ENCODE measurements at places on chromosomes 1 and 21.
A peak's percentile ranks its signal among the peaks of the same experiment; 100 is the strongest.

DNA sequence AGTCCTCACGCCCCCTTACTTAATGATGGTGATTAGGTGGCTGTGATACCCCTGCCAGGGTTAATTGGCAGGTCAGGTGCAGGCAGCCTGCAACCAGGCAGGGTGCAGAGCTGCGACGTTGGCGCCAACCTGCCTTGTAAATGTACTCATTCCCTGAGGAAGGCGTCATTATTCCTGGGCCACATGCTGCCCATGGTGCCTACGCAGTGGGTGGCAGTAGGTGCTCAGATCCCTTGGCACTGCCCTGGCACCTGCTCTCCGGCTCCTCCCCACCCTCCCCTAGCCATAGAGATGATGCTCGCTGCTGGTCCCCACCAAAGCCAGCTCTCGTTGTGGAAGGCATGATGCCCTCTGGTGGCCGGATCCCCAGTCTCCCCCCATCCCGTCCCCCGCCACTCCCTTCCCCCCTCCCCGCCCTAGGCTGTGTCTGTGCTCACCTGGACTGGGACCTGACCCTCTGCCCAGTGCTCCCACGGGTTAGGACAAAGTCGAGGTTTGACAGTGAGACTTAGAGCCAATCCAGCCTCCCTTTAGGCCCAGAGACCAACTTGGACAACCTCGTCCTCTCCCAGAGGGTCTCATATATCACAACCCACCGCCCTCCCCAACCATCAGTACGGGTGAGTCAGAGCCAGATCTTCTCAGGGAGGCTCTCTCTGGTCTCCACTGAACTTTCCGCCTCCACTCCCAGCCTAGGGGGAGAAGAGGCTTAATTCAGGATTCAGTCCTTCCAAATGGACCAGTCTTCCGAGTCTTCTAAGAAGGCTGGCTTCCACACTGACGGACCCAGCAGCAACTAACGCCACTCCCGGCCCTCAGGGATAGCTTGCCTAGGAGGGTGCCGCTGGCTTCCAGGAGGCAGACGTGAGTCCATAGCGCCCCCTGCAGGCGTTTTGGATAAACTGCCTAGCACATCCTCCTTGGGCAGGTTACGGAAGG lies 5.7 kb downstream of the KRTCAP2 start:
- peak; percentile 79 for DNase-seq

GRCh38 chr1:58883888-58884482 lies 100.1 kb upstream of the JUN start:
- no peak for DNase-seq

- DNase-seq = no peak
Measured at GRCh38 chr21:43736224-43736883, 17.4 kb downstream of the PDXK start.

DNA sequence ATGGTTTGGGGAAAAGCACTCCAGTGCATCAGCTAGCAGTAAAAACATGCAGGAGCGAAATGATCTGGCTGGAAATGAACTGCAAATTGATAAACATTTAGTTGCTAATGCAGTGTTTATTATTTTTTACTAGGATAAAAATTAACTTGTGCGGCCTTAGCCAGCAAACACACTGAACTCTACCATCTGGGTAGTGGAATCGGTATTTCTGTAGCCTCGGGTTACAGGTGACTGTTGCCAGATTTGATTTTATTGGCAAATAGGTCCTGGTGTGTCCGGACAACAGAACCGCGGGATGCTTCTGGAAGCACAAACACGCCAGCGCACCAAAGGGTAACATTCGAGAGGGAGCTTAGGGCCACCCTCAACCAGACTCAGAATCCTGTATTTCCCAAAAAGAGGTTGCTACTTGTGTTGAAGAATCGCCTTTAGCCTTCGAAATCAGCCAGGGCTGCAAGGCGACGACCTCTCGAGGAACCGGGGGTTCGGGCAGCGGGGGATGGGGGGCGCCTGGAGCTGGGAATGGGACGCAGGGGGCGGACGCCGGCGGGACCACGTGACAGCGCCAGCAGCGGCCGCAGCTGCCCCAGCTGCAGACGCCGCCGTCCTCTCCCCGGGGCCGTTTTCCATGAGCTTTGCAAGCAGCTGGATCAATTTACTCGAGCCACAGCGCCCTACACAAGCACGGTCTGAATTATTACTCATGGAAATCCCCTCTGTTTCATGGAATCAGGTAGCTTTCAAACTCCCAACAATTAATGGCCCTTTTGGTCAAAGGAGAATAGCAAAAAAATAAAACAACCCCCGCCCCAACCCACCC lies 158.8 kb downstream of the TOMM20 start:
- peak; percentile 47 for DNase-seq

DNA sequence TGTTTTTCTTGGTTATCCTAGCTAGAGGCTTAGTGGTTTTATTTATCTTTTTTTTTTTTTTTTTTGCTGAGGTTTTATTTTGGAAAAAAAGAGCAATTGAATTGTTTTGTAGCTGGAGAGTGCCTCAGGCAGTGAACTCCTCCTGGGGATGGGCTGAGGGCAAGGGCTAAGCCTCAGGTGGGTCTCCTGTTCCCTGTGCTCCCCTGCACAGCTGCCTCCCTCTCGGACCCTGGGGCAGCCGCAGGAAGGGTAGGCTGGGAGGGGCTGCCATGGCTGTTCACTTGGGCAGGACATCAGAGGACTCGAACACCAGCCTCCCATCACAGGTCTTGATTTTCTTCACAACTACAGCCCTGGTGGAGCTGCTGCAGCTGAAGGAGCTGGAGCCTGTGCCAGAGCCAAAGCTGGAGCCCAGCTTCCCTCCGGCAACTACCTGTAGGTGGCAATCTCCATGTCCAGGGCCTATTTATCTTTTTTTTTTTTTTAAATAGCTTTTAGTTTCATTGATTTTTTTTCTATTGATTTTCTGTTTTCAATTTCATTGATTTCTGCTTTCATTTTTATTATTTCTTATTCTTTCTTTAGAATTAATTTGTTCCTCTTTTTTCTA lies 28.9 kb downstream of the LEPR start:
- DNase-seq = no peak

DNA sequence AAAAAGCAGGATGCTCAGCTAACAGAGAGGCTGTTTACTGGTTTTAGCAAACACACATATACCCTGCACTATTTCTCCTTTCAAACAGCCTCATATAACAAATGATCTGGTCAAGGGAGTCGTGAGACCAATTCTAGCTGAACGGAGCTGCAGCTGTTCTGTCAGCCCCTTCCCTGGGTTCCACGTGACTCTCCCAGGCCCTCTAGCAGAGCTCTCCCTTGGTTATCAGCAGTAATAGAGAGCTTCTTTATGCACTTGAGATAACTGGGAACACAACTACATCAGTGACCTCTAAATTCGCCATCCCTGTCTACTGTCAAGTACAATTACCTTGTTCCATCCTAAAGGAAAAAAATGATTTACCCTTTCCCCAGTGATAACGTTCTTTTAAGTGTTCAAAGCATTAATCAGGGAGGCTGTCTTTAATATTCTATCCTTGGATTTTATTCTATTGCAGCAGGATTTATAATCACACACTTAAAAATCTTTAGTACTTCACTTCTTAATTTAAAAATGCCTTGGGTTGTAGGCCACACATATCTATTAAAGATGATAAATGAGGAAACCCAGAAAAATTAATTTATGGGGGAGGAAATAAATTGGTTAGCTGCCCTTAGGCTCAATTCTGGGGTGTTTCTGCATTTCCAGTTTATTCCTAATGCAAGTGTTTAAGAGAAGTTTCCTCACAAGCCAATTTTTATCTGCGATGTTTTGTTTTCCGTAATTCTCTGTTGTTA lies 28.2 kb downstream of the PTGER3 start:
- DNase-seq = no peak

GRCh38 chr1:49204720-49205119 lies 428.0 kb upstream of the BEND5 start:
- no peak for DNase-seq

GRCh38 chr1:84736445-84736844 lies 46.2 kb upstream of the SSX2IP start:
- DNase-seq = no peak

DNA sequence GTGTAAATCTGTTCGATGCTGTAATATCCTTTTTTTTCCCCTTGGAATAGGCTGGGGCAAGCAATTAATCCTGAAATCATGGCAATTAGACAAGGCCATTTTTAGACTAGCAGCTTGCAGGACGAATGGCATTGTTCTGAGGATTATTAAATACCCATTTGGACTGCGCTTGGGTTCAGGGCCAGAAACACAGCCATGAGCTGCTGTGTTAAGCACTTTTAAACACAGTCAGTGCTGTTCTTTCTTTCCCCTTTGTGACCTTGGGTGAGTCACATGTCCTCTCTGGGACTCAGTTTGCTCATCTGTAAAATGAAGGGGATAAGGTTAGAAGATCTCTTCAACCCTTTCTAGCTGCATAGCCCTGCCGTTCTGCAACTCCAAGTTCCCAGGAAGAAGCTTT lies 58.6 kb upstream of the C8B start:
- no peak for DNase-seq

DNA sequence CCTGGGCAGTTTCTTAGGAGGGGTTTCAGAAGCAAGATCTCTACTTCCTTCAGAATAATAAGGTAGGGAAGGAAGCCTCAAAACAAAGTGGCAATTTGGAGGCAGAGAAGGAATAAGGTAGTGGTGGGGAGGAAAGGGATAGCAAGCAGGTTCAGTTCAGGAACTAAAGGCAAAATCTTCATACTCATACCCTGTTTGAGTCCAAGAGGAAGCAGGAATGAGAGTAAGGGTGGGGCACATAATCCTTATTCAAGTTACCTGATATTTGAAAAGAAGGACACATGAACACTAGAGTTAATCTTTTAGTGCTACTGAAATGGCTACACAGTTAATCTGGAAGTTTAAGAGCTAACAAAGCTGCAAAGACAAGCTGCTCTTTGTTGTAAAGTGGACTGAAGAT lies 8.4 kb upstream of the RBM8A start:
- DNase-seq = no peak

GRCh38 chr1:65317866-65318653 lies 8.7 kb downstream of the DNAJC6 start:
- no peak for DNase-seq

- no peak for DNase-seq
Measured at GRCh38 chr1:100629391-100629790, 90.2 kb upstream of the VCAM1 start.
